Astrocyte (in vitro differentiated cells and primary cell): ENCODE measurements at places on chromosomes 7 and 10. TPM values are rescaled to one million over a fixed set of nuclear protein-coding genes. Genes with fewer than 3 reads are reported as not detected.
A peak's percentile ranks its signal among the peaks of the same experiment; 100 is the strongest.

The GIMAP7 gene
- total RNA-seq, result not detected in 2 replicates

The KCNMA1 gene
- total RNA-seq, result 43.3 and 45.8 TPM in 2 replicates

The TDRD1 gene
- not detected in 2 replicates for total RNA-seq

The ZNF107 gene
- 5.7 and 7.8 TPM in 2 replicates for total RNA-seq

The C10orf62 gene
- total RNA-seq, result not detected in 2 replicates

The CD36 gene
- total RNA-seq, result 1.7 and 2.6 TPM in 2 replicates

The LRWD1 gene
- 26.2 and 28.5 TPM in 2 replicates for total RNA-seq

The C10orf143 gene
- 0.73 and 0.82 TPM in 2 replicates for total RNA-seq

The VENTX gene
- 0.11 TPM in 1 of 2 replicates, not detected in the other for total RNA-seq

The CYP2E1 gene
- total RNA-seq, result 2.2 TPM in 2 replicates

The UFSP1 gene
- 2.7 and 3.3 TPM in 2 replicates for total RNA-seq

The SPDYE11 gene
- total RNA-seq, result not detected in 2 replicates

The PNLIPRP1 gene
- total RNA-seq, result not detected in 2 replicates

The TRIM74 gene
- 0.79 and 0.91 TPM in 2 replicates for total RNA-seq

The MARCHF5 gene
- total RNA-seq, result 48.2 and 52.1 TPM in 2 replicates

The MUC12 gene
- total RNA-seq, result 2.5 and 2.8 TPM in 2 replicates

The TMEM196 gene
- total RNA-seq, result not detected in 2 replicates

The LOXL4 gene
- total RNA-seq, result 26.6 and 41.2 TPM in 2 replicates

The AGAP9 gene
- total RNA-seq, result 6.5 and 7.0 TPM in 2 replicates

The LRIT1 gene
- not detected in 2 replicates for total RNA-seq

The ANKRD22 gene
- total RNA-seq, result not detected in 2 replicates

DNA sequence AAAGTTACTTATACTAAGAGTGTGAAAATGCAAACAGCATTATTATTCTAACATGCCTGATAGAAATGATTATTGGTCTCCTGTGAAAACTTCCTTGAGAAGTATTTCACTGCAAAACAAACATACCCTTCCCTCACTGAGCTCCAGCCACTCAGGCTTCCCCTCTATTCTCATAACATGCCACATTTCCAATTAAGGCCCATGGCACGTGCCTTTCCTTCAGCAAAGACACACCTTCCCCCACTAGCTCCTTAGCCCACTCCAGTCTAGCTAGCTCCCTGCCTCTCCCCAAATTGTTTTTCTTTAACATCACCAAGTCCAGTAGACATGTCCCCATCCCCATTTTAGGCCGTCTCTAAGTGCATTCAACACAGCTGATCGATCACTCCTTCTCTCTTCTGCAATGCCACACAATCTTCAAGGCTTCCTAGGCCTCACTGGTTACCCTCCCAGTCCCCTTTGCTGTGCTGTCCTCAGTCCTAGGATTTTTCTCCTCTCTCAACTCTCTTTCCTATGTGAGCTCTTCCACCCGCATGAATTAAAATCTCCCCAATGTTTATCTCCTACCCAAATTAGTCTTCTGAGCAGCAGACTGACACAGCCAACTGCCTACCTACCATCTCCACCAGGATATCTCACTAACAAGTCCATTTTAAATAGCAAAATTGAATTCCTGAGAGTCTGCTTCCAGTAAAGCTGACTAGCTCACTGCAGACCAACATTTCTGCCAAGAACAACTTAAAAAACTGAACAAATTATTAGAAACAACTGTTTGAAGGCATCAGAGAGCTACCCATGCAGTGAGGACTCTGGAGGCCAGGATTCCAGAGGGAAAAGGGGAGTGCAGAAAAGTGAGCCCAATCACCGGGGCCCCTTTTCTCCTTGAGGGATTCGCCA lies 11.9 kb downstream of the CYTH3 start:
- peak; percentile 67 for DNase-seq

DNA sequence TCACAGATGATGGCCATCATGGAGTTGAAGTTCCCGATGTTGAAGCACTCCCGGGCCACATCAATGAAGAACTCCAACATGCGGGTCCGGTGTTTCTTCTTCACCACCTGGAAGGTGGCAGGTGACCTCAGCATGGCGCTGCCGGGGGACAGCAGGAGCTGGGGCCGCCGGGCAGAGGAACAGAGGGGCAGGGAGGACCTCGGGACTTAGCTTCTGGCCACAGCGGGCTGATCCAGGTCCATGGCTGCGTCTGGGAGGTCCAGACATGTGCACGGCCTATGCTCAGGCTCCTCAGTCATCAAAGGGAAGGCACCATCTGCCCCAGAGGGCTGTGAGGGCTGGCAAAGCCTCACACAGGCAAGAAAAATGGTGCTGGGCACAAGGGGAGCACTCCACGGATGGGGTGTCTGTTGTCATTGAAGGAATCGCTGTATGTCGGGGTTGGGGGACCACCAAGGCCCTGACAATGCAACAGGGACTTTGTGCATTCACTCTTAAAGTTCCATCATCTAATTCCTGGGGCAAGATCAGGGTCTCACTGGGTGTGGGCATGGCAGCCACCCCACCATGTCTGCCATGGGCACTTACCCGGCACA lies 60.9 kb downstream of the CSGALNACT2 start:
- DNase-seq, result no peak

- no peak for DNase-seq
Observed at GRCh38 chr10:98338896-98339295, 70.9 kb upstream of the LOXL4 start.

- DNase-seq, result peak; percentile 10
Observed at GRCh38 chr10:93826355-93826754, 67.4 kb upstream of the SLC35G1 start.

DNA sequence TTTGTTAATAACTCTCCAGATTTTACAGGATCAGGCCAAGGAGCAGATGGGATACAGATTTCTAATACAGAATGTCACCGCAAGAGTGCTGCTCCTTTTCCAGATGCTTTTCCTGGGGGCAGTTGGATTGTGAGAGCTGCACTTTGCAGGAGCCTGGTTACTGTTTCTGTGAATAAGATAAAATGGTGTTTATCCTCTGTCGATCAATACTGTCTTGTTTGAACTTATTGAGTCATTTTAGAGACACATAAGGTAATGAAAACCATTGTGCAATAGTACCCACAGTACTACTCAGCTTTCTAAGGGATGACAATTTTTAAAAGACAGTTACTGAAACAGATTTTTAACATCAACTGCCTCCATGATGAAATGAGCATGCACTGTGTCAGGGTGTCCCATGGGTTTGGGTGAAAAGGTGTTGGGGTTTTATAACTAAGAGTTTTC lies 2.9 kb downstream of the A1CF start:
- DNase-seq, result no peak

DNA sequence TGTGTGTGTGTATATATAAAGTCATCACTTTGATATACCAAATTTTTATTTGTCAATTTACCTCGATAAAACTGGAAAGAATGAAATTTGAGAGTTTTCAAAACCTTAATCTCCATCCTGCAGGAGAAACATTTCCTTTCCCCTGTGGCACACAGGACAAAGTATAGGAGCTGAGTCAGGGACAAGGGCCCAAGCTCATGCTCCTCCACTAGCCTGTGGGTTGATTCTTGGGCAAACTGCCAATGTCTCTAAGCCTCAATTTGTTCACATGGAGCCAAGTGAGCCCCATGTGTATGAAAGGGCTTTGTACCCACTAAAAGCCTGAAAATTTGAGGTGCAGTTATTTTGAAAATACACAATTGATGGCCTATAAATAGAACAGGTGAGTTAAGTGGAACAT lies 60.3 kb upstream of the IL6 start:
- peak; percentile 67 for DNase-seq

GRCh38 chr7:120841608-120842007 lies 16.3 kb downstream of the TSPAN12 start:
- no peak for DNase-seq

- DNase-seq, result no peak
Observed at GRCh38 chr7:38694326-38694725, 63.2 kb upstream of the AMPH start.

DNA sequence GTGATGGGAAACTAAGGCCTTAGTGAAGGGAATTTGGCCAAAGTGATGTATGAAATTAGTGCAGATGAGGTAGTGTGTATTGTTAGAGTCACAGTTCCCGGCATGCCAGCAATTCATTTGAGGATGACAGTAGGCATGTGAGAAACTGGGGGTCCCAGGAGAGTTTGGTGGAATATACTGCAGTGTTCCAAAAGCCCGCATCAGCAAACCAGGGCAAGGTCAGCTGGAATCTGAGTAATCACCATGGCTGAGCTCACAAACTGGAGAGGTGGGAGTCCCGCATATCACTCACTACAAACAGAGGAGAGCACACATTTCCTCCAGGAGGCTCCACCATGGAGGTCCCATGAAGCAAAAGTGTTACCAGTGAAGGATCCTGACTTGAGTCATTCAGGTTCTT lies 740.7 kb downstream of the TNS3 start:
- DNase-seq, result no peak

DNA sequence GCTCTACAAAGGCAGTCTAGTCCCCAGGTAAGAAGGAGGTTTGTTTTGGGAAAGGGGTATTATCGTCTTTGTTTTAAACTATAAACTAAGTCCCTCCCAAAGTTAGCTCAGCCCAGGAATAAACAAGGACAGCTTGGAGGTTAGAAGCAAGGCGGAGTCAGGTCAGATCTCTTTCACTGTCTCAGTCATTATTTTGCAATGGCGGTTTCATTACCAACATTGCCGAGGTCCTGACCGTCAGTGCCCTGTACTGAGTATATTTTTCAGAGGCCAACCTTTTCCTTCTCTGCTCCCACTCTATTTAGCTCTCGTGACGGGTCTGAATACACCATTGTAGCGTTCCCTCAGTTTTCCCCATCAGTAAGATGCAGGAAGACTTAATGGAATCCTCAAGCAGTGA lies 184.5 kb downstream of the PRKCQ start:
- no peak for DNase-seq

GRCh38 chr10:69646185-69647060 lies 16.4 kb downstream of the FAM241B start:
- no peak for DNase-seq

DNA sequence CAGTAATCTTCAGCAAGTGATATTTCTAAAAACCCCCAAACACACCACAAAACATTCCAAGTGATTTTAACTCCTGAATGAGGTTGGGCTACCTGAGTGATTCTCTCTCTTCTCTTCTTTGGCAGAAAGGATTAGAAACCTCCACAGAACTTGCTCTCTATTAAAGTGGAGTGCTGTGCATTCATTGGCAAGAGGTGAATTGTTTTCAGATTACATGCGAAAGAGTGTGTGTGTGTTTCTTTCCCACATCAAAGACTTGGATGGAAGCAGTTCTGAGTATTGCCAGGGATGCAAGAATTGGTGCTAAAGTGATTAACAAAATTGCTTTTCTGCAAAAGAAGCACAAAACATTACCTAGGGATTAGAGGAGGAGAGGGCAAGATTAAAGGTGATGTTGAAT lies 13.1 kb upstream of the FBXW4 start:
- peak; percentile 6 for DNase-seq

GRCh38 chr10:60176925-60177324 lies 212.8 kb downstream of the ANK3 start:
- no peak for DNase-seq

- DNase-seq, result no peak
Observed at GRCh38 chr7:46713868-46714596, 793.0 kb upstream of the IGFBP3 start.

- DNase-seq, result no peak
Observed at GRCh38 chr7:142250705-142251104, 7.2 kb downstream of the PRSS58 start.

GRCh38 chr10:128003521-128003920 lies 96.6 kb downstream of the PTPRE start:
- no peak for DNase-seq

DNA sequence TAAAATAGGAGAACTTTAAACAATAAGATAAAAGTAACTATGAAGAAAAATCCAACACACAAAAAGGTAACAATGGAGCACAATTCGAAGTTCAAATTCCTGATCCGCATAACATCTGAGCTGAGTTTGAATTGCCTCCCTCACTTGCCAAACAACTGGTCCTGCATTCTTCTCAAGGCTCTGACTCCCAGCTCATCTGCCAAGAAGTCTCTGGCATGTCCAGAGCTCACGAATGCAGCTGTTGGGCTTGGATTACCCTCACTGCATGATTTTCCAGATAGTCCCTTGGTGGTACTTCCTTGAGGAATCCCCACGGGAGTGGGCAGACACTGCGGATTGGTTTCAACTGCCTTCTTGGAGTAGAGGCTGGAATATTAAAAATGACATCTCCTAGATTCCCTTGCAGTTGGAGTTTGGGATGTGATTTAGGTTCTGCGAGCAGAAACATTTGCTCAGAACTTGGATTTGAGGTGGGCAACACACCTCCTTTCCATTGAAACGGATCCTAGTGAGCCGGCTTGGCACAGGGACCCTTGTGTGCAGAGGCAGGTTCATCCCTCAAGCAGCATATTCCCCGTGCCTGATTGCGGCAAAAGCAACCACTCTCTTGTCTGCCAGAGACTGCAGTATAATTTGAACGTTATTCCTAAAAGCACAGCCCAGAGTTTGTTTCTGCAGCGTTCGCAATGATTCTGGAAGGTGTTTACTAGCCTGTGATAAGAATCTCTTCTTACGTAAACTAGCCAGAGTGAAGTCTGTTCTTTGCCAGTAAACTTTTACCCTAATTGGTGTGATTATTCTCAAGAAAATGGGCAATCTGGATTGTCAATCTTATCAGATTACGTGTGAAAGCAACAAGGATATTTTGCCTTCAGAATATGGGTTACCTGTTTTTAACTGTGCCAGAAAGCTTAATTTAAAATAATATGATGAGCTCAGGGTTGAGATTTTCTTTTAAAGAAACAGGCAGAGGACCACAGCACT lies 23.4 kb upstream of the PRKCQ start:
- DNase-seq, result no peak

- DNase-seq, result no peak
Observed at GRCh38 chr7:143383642-143383957, 2.5 kb downstream of the ZYX start.

DNA sequence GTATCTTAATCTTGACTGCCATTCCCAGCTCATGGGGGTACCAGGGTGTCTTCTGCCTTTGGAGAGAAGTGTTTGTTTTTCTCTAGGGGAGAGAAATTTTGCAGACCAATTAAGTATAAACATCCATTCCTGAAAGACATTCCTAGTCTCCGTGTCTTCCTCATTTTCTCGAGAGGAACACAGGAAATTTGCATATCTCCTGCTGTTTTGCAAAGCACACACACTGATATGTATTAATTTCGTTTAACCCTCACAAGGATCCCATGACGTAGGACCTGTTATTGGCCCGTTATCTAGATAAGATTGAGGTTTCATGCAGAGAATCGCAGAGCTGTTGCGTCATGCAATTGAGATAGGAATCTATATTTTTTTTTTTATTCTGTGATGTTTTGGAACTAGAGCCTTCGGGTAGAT lies 944 bp downstream of the RHBDD2 start:
- DNase-seq, result peak; percentile 87

- DNase-seq, result no peak
Observed at GRCh38 chr10:107415446-107415845, 250.9 kb upstream of the SORCS1 start.

DNA sequence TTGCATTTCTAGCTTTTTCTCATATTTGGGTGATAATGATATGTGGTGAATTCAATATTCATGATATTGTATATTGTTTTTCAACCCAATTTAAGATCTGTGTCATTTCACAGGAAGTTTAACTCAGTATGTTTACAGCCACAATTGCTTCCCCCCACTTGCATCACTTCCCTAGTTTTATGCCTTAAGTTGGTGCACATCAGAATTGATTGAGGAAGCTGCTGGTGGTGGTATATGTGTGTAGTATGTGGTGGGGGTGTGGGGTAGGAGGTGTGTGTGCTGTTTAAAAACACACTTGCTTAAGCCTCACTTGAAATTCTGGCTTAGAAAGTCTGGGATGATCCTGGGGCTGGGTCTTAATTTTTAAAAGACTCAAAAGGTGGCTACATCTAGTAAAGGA lies 245.1 kb upstream of the AOAH start:
- no peak for DNase-seq
